Activated T-cell treated with anti-CD3 and anti-CD28 coated beads for 24 hours (primary cell): ENCODE measurements at places on chromosomes 5 and 9.
A peak's percentile ranks its signal among the peaks of the same experiment; 100 is the strongest.

GRCh38 chr9:114560956-114561355, 26.6 kb upstream of the ATP6V1G1 start:
- no peak for DNase-seq

- no peak for DNase-seq
Measured at GRCh38 chr5:119336845-119337580, 18.8 kb upstream of the TNFAIP8 start.

DNA sequence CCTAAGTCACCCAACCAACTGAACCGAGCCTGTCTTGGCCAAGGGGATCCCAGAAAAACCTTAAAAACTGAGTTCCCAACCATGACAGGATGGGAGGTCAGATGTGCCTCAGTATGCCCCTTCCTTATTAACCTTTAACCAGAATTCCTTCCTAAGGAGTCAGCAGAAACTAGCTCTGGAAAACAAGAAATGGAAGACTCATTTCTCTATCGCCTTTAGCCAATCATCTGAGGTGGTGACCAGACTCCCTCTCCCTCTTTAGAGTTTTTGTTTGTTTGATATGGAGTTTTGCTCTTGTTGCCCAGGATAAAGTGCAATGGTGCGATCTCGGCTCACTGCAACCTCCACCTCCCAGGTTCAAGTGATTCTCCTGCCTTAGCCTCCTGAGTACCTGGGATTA, 37.5 kb downstream of the SLC28A3 start:
- DNase-seq: no peak

DNA sequence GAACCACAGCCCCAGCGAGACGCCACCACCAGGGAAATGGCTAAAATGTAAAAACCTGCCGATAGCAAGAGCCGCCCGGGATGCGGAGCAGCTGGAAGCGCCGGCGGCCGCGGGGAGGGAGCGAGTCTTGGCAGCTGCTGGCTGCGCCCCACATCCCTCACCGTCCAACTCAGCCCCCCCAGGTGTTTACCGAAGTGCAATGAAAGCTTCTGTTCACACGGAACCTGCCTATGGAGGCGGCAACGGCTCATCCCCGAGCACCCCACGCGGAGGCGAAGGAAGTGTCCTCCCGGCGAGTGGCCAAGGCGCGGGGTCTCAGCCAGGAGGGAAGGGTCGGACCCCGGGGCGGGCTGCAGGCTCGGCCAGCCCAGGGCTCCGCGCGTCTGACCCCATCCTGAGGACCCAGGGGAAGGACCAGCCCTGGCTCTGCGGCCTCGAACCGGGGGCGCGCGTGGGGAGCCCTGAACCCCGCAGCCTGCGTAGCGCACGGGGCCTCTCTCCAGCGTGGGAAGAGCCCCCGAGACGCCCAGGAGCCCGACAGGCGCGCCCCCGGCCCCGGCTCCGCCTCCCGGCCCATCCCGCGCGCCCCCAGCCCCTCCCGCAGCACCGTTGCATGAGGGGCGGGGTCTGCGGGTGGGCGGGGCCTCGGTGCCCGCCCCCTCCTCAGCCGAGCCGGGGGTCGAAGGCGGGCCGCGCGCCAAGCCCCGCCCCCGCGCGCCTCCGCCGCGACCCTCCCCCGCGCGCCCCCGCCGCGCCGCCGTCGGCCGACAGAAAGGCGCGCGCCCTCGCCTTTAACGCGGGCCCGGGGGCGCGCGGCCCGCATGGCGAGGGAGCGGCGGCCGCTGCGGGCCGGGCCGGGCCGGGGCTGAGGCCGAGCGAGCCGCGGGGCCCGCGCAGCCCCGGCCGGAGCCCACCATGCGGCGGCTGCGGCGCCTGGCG, at the start of gene DIPK1B:
DIPK1B (plus strand) TSS at position 822 of the 939 bp plus-strand sequence; CDS start at position 916, 94 bp downstream.
- no peak for DNase-seq

GRCh38 chr9:31983895-31984294, 400.5 kb upstream of the ACO1 start:
- no peak for DNase-seq

GRCh38 chr9:109726119-109726518, 53.9 kb upstream of the PALM2AKAP2 start:
- DNase-seq: no peak

DNA sequence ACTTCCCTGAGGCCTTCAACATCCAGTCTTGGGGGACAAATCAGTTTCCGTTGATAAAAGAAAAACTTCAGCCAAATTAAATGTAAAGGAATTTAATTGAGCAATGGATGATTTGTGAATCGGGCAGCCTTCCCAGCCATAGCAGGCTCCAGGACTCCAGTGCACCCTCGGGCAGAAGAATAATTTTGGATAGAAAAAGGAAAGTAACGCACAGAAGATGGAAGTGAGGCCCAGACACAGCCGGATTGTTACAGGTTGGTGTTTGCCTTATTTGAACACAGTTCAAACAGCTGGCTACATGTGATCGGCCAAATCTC, 19.1 kb downstream of the MRPL36 start:
- no peak for DNase-seq

DNA sequence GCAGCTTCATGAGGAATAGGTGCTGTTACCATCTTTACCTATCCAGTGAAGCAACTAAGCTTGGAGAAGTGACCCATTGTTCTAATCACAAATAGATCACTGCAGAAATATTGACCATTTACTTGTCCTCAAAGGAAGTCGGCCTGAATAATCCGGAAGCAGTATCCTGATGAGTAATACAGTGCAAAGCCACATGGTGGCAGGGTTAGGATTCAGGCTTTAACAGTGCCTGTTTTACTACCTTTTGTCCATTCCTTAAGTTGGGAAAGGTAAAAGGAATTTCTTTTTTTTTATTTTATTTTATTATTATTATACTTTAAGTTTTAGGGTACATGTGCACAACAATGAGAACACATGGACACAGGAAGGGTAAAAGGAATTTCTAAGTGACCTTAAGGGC, 336.3 kb downstream of the KDM4C start:
- no peak for DNase-seq

DNA sequence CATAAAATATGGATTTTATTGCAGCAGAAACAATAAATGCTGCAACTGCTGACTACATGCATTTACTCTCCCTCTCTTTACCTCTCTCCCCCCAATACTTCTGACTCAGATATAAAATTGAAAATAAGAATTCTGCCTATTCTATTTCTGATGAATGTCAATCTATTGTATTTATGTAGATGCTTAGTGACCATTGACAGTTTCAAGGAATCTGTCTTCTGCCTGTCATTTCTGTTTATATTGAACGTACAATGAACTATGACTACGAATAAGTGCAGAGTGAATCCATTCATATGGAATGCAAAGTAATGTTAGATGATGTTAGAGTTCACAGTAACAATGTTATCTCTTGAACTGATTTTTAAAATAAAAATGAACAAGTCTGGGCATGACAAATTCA, 898 bp downstream of the CDH10 start:
- DNase-seq: no peak

GRCh38 chr5:93570294-93571113, 10.5 kb downstream of the NR2F1-AS1 start:
- no peak for DNase-seq

GRCh38 chr5:107900721-107901120, 230.0 kb upstream of the EFNA5 start:
- no peak for DNase-seq

- DNase-seq: no peak
Measured at GRCh38 chr9:15253786-15254185, 53.2 kb downstream of the TTC39B start.

DNA sequence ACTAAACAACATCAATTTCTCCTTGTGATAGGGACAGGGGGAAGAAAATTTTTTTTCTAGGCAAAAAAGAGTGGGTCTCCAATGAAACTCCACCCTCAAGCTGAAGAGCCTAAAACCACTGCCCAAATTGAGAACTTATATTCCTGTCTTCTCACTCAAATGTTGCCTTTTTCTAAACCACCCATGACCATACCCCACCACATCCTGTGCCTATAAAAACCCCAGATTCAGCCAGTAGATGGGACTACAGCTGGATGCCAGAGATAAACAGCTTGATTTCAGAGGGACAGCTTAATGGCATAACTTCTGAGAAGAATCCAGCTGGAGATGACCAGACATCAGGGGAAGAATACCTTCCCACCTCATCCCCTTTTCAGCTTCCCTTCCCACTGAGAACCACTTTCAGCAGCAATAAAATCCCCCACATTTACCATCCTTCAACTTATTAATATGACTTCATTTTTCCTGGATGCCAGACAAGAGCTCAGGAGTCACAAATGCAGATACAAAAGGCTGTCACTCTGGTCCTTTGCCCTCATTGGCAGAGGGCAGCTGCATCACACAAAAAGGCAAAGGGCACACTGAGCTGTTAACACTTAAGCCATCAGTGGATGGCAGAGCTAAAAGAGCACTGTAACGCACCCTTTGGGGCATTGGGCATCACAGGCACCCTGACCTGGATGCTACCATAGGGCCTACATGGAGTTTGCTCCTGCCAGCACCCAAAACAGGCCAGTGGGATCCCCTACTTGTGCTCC, 972.5 kb upstream of the CTNND2 start:
- no peak for DNase-seq

GRCh38 chr9:2208465-2208864, 193.3 kb downstream of the SMARCA2 start:
- DNase-seq: no peak

DNA sequence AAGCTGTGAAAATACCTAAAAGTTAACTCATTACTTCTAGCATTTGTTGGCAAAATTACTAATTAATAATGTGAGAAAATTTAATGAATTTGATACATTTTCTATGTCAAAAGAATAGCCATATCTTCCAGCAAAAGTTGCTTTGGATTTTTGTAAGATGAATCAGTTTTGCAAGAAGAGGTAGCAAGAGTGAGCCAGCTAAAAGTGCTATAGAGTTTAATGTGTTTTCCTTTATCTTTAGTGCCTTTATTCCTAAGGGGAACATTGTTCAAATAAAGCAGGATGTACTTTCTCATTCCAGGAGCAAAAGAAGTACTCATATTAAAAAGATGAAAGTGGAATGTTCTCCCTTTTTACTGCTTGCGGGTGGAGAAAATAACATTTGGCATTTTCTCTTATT, 622.2 kb downstream of the ANXA1 start:
- DNase-seq: no peak

- DNase-seq: no peak
Measured at GRCh38 chr9:114953959-114954358, 23.6 kb upstream of the TNFSF8 start.

DNA sequence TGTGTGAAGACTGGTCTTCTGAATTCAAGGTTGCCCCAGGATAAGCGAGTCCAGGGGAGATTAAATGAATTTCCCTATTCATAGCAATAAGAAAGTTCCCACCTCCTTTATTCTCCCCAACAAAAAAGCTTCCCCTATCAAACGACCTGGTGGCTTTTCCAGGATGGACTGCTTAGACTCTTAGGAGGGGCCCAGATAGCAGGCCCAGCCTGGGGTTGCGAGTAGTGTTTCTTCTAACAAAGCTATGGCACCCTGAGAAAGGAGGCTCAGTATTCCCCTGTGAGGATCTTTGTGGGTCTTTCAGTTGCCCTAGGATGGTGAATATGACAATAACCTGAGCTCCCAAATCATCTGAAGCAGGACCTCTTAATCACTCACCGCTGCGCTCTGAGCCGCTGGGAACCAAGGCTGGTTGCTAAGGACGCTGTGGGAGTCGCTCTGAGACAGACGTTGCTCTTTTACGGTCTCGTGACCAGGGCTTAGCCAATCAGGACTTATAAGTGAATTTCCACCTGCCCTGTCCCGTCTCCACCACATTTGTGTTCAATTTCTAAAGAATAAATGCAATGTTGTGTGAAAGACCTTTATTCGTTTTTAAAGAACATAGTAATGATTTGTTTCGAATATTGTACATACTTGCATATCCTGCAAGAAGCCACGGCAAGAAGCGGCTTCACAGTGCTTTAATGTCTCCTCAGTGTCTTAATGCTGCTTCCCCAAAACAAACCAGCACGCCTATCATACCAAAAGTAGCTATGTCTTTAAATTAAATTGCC, at the start of gene TMEM232:
TMEM232 (minus strand) TSS at position 423 of the 776 bp plus-strand sequence. CDS start 59,319 bp downstream, outside the sequence.
- DNase-seq: peak; percentile 68

DNA sequence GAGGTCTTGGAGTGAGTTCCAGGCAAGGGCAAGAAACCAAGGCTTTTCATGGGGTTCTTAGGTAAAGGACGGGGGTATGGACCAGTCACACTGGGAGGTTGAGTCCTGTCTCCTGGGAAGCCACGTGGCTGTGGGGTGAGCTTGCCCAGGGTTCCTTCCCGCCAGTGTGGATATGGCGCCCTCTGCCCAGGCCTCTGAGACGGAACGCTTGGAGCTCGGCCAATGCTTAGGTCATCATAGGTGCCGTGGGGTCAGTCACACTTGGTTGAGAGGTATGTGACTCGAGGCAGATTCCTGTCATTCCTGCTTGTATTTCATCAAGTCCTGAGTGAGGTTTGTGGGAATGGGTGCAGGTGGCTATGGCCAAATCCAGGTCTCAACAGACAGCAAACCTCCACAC, 46.2 kb downstream of the TENT4A start:
- no peak for DNase-seq

GRCh38 chr5:76462097-76462667, 59.1 kb downstream of the IQGAP2 start:
- DNase-seq: no peak

- DNase-seq: no peak
Measured at GRCh38 chr5:8729437-8729836, 816.4 kb downstream of the SEMA5A start.

- no peak for DNase-seq
Measured at GRCh38 chr5:160703547-160704189, 148.3 kb downstream of the ATP10B start.

- DNase-seq: no peak
Measured at GRCh38 chr9:97480174-97480573, 21.3 kb upstream of the TMOD1 start.
